ENCODE measurements at places on chromosomes 3 and 15.

DNA sequence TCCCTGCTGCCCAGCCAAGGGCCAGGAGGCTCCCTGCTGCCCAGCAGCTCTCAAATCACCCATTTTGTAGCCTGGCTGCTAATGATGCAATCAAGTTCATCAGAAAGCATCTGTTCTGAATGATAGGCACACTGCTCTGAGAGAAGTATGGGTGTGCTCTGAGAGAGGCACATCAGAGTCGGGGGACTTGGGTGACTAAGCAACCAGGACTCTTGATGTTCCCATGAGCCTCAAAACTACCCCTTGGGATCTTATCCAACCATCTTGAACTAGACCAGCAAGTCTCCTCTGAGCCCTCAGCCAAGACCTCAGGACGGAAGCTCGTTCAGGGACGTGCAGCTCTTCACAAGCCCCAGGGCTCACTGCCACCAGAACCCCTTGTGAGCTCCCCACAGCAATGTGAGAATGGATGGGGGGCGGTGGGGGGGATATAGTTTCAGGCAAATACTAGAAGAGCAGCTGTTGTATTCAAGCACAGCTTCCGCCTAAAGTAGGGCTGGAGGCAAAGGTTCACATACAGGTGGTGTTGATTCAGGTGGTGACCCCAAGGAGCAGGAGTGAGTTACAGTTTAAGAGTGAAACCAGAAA, 52.2 kb upstream of the HES1 start:
- no peak for DNase-seq

DNA sequence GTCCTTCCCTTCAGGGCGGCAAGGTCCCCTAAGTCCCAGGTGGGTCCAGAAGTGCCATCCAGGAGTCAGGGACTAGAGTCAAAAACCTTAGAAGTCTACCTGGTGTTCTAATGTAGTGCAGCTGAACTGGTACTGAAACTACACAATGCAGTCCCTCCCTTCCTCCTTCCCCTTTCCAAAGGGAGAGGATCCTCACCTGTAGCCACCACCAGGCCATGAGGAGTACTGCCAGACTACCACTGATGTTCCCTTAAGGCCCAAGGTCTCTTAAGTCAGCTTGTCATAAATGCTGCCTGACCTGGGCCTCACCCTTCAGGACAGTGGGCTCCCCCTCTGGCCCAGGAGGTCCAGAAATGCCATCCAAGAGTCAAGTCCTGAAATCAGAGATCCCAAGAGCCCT, 98.9 kb downstream of the ULK4 start:
- no peak for DNase-seq

GRCh38 chr3:80550174-80550573, 782.4 kb upstream of the ROBO1 start:
- DNase-seq = no peak

- DNase-seq = no peak
Observed at GRCh38 chr3:127529346-127530188, 61.0 kb downstream of the TPRA1 start.

- no peak for DNase-seq
Observed at GRCh38 chr15:81292523-81293001, 31.4 kb downstream of the STARD5 start.

DNA sequence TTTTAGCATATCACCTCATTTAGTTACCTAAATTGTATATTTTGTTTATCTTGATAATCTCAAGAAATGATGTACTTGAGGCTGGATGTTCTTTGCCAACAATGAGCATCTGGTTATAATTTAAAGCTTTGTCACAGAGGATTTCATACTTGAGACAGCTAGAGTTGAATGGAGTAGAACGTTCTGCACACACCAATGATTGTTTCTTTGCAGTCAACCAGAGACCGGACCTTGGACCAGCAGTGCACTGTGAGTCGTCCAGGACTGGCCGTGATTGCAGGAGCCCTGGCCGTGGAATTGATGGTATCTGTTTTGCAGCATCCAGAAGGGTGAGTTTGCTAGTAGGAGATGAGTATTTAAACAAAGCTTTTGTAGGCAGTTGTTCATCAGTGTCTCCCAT, 90.4 kb downstream of the ATG7 start:
- DNase-seq = no peak

DNA sequence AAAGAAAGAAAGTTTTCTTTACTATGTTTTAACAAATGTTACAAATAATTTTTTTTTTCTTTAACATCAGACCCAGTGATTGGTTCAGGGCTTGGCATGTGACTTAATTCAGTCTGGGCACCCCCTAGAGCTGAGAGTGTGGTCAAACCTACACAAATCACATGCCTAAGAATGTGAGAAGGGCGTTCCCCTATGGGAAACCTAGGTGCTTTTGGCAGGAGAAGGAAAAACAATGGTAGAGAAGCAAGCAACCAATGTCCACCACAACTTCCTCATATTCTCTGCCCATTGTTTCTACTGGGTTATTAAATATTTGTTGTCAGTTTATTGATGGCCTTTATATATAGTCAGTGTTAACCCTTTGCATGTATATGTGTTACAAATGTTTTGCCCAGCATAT, 21.4 kb upstream of the PIAS1 start:
- no peak for DNase-seq

DNA sequence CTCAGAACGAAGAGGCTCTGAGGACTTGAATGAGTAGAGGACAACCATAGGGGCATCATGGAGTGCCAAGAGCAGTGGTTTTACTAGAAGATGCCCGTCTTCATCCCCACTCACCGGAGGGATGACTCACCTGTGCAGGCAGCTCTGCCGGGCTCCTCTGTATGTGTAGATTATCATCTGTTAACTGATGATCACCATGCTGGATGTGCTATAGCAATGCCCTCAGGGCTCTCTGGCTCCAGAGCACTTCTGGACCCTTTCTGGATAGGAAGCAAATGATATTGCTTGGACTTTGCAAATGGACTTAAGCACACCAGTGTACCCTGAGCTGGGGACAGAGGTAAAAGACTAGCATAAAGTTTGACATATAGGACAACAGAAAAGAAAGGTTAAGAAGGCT, 10.2 kb upstream of the TGFBR2 start:
- DNase-seq = no peak

DNA sequence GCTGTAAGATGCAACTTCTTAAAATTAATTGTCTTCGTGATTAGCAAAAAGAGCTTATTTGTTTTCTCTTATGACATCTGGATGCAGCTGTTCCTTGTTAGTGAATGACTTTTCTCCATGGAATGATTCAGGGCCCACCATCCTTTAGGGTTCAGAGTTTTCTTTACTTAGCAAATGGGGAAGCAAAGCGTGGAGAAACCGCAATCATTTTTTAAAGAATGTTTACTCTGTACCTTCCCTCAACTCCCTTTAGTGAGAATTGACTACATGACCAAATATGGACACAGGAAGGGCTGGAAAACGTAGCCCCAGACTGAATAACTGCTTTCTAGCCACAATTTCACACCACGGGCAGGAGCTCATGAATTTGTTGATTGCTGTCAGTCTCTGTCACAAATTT, 130.1 kb downstream of the EDEM1 start:
- peak; percentile 35 for DNase-seq

DNA sequence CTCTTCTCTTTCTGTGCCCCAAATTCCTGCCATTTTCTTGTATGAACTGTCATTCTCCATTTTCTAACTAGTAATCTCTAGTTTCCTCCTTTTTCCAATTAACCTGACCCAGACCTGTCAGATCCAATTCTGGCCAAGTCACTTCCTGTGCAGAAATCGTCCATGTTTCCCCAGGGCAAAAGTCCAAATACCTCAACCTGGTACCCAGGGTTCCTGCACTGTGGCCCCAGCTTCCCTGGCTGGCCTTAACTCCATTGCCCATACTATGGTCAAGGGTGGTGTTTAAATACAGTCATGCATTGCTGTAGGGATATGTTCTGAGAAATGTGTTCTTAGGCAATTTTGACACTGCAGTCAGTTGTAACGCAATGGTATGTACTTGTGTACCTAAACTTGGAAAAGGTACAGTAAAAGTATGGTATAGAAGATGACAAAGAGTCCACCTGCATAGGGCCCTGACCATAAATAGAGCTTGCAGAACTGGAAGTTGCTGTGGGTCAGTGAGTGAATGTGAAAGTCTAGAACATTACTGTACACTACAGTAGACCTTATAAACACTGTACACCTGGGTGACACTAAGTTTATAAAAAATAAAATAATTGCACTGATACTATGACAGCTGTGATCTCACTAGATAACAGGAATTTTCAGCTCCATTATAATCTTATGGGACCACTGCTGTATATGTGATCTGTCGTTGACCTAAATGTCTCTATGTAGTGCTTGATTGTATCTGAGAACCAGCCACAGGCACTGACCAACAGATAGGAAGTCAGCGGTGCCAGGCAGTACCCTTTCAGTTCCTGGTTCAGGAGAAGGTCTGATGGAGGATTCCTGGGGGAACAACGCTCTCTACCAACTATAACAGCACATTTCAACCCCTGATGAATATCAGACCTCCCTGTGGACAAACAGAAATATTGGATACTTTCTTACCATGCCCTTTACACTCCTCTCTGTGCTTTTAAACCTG, 336.1 kb upstream of the PROK2 start:
- DNase-seq = no peak

GRCh38 chr15:88704791-88705768, 66.3 kb downstream of the ISG20 start:
- DNase-seq = peak; percentile 25

DNA sequence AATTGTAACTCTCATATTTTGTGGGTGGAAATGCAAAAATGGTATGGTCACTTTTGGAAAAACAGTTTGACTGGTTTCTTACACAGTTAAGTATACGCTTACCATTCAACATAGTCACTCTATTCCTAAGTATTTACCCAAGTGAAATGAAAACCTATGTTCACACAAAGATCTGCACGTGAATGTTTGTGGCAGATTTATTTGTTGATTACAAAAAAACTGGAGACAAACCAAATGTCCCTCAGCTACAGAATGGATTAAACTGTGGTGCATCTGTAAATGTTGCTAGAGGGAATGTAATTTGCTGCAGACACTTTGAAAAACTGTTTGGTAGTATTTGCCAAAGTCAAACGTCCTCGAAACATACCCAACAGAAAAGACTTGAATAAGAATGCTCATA, 29.3 kb downstream of the ACKR2 start:
- no peak for DNase-seq

- no peak for DNase-seq
Observed at GRCh38 chr3:147943265-147943945, 534.2 kb downstream of the ZIC1 start.

DNA sequence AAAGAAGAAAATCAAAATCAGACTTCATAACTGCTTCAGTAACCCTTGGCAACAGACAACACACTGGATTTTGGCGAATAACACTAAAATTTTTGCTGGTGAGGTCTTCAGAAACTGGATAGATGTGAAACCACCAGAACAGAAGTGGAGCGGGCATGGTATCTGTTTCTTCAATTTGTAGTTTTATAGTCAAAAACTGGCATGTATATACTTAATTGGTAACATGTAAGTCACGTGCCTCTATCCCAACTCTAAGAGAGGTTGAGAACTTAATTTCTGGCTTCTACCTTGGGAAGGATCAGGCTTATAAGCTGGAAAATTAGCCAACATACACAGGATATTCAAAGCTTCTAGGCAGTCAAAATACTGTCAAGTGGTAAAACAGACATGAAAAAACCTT, 172.6 kb upstream of the CHL1 start:
- no peak for DNase-seq

GRCh38 chr3:184314363-184314699, at the start of gene EIF4G1:
EIF4G1 (plus strand) TSS chr3:184314606; CDS start chr3:184315797, 1,191 bp downstream.
- DNase-seq = peak; percentile 81

DNA sequence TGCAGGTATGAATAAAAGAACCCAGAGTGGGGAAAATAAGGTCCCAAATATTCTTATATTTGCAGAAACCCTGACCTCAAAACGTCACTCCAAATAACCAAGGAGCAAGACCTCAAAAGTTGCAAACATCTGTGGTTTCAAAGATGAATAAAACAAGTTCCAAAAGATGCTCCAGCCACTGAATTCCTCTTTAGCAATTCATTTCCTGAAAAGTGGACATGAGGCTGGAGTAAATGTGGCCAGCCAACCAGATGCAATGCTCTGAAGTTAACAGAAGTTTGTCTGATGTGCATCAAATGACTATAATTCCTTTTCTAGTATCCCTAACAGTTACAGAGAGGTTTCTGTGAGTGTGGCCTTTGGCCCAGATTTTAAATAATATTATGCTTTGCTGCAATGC, 71.2 kb upstream of the WNT5A start:
- no peak for DNase-seq

- no peak for DNase-seq
Observed at GRCh38 chr3:12859840-12860239, 18.5 kb upstream of the RPL32 start.

DNA sequence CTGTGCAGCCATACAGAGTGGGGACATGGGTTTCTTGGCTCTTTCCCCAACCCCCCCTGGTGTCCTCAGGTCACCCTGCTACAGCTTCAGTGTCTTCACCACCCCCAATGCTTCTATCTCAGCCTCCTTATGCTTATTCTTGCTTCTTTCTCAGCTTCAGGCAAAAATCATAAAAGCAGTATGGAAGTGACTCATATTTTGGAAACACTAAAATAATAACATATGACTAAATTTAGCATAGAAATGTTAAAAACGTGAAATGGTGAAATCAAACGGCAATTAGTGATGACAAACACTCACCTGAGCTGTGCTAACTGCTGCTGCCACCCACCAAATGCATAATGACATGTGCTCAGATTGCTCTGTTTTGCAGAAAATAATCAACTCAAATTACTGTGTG, 475.2 kb upstream of the EPHA3 start:
- no peak for DNase-seq

DNA sequence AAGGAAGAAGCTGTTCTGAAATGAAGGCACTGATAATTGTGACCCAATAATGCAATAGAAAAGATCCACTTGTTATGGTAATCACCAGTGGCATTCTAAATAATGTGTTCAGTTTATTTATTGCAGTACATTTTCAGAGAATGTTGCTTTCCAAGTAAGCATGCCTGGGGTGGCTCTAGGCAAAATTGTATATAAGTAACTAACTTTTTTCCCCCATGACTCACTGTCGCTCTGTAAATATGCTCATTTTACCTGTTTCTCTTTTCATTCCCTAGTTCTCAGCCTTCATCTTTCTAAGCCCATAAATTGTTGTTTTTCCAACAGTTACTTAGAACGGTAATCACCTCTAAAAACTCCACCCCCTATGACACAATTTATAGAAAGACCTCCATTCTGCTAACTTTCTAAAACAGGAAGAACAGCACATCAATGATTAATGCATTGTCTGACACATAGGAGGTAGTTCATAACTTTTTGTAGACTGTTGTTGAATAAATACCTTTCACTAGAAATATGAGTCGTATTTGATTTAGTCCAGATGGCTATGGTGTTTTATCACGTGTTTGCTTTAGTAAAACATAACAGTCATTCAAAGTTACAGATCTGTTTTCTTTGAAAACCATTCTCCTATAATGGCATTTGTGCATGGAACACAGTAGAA, 143.1 kb downstream of the LSAMP start:
- DNase-seq = no peak

GRCh38 chr3:143002083-143002712, 828 bp downstream of the U2SURP start:
- DNase-seq = no peak

Data from left renal pelvis (tissue), 4 donors.